CD4-positive, alpha-beta T cell treated with Interleukin-15 for 1 hour (primary cell): ENCODE measurements at places on chromosomes 1 and 21.

GRCh38 chr1:68558321-68559026 lies 61.6 kb upstream of the DEPDC1 start:
- DNase-seq: no peak

DNA sequence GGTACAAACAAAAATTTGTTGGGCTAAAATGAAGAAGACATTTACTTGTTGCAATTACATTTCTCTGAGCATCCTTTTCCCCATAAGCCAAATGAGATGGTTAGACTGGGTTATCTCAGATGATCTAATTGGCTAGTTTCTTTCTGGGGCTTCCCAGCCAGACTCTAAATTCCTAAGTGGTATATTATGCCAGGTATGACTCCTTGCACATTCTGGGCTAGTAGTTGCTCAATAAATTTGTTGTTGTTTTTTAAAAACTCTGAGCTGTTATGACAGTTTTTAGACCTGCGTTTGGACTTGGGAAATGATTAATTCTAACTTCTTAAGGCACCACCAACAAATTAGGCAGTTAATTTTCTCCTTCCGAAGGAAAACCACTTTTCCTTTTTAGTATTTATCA lies 66.1 kb downstream of the UCK2 start:
- DNase-seq: no peak

DNA sequence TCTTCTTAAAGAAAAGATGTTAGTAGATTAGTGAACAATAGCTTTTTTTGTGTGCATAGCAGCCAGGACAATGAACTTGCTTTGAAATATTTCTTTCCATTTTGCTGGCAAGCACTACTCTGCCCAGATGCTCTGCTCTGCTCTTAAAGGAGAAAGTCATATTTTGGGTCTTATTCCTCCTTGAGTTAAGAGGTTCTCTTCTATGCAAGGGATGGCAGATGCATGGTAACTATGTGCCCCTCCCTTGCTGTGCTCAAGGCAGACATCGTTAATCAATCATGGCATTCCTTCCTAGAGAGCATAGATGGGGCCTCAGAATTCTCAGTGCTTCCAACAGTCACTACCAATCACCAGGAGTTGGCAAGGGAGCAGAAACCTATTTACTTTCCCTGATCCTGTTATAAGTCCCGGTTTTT lies 27.6 kb downstream of the NIPAL3 start:
- DNase-seq: no peak

DNA sequence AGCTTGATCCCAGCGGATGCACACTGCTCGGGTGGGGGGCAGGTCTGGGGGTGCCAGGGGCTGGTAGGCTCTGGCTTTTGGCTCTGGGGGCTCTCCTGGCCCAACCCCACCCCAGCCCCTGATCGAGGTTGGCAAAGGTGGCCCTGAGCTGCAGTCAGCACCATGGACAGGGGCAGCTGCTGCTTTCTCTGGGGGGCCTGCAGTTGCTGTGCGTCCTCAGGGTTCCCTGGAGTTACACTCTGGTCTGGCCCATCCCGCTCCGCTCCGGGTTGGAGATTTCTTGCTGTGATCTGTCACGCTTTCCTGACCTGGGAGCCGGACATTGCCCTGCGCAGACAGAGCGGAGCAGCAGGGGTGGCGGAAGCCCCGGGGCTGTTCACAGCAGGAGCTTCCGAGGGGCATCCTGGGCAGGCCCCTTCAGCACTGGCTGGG lies 8.0 kb upstream of the PLCH2 start:
- DNase-seq: no peak

- DNase-seq: no peak
These were observed 23.0 kb upstream of the KIFAP3 start for GRCh38 chr1:170097449-170097948.

GRCh38 chr1:30423570-30423969 lies 299.8 kb downstream of the MATN1 start:
- no peak for DNase-seq

DNA sequence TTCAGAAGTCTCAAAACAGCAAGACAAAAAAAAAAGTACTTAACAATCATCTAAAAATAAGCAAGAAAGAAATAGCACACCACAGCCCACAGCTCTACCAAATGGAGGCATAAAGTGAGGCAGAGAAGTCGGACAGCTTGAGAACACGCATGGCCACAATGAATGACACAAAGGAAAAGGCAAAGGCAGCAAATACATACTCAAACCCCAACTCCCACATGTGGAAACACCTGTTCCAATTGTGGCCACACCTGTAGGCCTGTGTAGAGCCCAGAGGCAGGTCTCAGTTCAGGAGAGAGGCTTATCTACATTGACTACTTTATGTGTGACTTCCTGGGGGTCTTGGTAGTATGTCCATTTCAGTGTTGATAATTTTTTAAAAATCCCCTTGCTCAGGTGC lies 543.5 kb downstream of the LMO4 start:
- DNase-seq: no peak

DNA sequence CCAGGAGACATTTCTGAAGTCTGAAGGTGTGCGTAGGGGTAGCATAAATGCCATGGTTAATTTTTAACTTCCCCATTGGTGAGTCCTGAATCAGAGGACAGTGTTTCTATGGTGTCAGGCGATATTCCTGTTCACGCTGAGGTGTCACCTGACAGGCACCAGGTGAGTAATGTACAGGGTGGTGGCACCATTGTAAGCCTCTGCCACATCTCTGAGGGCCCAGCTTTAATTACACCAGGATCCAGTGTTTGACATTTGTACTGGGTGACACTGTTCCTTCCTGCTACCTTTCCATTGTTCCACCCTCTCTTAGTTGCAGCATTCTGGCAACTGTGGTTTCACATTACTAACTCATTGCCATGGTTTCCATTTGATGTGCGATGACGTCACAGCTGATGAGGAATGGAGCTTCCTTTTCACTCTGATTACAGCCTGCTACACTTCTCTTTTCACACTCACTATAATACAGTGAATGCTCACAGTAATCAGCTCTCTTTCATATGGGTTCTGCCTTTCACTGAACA lies 40.6 kb upstream of the MARK1 start:
- DNase-seq: no peak

DNA sequence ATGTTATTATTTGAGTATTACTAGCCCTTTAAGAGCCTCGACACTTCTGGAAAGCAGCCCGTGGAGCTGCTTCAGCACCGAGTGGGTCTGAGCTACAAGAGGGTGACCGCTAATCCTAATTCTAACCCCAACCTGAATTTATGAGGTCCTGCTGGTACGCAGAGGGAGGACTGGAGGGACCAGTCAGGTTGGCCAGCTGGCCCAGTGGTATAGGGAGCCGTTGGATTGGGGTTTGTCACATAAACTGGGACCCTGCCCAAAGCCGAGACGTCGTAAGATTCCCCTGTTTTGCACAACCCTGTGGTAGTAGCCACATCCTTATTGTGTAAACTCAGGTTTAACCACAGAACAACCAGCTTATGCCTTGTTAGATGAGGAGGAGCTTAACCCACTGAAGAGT lies 60.8 kb upstream of the F3 start:
- peak; percentile 49 for DNase-seq

DNA sequence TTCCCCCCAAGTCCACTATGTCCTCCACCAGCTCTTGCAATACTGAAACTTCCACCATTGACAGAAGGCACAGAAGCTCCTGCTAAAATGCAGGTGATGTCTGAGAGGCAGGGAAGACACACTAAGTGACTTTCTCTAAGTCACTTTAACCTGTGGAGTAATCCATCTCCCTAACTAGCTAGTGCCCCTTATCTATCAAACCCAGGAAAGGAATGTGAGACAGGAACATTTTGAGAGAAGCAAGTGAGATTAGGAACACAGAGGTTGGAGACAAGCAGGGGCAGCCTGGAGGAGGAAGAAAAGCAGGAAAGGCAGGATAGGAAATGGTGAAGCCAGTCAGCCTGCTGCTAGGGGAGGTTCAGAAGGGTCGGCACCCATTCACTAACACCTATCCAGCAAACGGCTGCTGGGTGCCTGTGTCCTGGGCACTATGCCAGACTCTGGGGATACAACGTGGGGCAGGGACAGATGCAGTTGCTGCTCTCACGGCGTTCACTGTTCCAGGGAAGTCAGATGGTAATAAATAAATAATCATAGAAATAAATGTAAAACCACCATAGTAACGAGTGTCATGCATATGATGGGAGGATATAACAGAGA lies 7.0 kb downstream of the GPA33 start:
- DNase-seq: no peak

GRCh38 chr1:101069158-101069557 lies 43.6 kb upstream of the DPH5 start:
- DNase-seq: no peak

DNA sequence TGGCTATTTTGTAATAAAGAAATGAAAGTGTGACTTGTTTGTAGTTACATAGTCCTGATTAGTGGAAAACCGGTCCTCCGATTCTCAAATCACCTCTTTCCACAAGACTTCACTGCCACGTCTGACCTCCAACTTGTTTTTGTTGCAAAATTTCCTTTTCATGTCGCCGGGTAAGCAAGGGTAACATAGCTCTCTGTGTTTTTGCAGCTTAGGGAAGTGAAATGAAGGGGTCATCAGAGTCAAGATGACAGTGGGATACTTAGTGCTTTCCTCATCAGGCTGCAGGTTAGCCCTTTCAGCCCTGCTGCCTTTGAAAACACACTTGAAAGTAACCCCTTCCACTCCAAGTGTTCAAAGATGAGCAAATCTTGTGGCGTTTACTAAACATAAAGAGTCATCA lies 217.9 kb downstream of the USP25 start:
- no peak for DNase-seq

GRCh38 chr1:234258071-234258470 lies 115.2 kb upstream of the COA6 start:
- DNase-seq: no peak

- DNase-seq: no peak
These were observed 1.1 kb downstream of the VWA1 start for GRCh38 chr1:1436630-1437032.

DNA sequence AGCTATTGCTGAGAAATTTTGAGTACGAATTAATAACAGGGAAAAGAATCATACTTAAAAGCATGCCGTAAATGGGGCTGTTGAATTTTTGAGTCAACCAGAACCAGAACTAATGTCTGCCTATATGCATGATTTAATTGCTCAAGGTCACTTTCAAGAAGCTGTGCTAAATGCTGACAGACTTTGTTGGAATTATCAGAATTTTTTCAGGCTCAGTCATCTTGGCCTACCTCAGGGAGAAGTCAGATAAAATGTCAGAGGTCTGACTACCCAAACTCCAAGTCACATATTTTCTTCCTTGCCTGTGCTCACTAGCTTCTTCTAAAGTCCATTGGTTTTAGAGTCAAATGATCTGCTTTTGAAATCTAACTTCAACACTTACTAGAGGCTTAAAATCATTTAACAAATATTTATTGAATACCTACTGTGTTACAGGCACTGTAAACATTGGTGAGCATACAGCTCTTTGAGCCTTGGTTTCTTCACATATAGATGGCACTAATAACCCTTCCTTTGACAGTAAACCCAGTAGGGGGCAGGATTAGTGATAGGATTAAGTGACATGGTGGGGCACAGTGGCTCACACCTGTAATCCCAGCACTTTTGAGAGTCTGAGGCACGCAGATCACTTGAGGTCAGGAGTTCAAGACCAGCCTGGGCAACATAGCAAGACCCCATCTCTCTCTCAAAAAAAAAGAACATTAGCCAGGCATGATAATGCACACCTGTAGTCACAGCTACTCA lies 121.2 kb upstream of the SLC44A3 start:
- DNase-seq: no peak

GRCh38 chr1:201230676-201231075 lies 40.1 kb downstream of the IGFN1 start:
- no peak for DNase-seq
